ENCODE measurements at places on chromosomes 3 and 15.

DNA sequence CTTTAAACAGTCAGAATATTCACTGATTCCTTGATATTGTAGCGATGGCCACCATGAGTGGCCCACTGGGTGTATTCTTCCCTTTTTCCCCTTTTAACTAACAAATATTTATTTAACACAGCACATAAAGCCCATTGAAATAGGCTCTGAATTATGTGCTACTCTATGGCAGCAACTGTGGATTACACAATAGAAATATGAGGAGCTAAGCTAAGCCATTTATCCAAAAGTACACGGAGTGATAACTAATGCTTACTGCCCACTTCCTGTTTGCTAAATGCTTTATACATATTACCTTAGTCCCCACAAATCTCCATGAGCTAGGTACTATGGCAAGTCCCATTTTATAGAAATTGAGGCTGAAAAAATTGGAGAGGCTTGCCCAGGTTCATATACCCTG is 17.9 kb downstream of the ILDR1 start:
- DNase-seq = no peak

DNA sequence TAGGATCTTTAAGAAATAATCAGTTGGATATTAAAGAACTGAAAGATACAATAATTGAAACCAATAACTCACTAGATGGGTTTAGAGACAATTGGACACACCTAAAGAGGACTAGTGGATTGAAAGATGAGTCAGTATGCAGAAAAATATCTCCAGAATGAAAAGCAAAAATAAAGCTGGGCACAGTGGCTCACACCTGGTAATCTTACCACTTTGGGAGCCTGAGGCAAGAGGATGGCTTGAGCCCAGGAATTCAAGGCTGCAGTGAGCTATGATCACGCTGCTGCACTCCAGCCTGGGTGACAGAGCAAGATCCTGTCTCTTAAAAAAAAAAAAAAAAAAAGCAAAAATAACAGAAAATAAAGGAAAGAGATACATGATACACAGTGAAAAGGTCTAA is 37.4 kb upstream of the CCDC174 start:
- DNase-seq = no peak

- DNase-seq = no peak
Observed at GRCh38 chr15:77538027-77538451, 94.7 kb downstream of the LINGO1 start.

DNA sequence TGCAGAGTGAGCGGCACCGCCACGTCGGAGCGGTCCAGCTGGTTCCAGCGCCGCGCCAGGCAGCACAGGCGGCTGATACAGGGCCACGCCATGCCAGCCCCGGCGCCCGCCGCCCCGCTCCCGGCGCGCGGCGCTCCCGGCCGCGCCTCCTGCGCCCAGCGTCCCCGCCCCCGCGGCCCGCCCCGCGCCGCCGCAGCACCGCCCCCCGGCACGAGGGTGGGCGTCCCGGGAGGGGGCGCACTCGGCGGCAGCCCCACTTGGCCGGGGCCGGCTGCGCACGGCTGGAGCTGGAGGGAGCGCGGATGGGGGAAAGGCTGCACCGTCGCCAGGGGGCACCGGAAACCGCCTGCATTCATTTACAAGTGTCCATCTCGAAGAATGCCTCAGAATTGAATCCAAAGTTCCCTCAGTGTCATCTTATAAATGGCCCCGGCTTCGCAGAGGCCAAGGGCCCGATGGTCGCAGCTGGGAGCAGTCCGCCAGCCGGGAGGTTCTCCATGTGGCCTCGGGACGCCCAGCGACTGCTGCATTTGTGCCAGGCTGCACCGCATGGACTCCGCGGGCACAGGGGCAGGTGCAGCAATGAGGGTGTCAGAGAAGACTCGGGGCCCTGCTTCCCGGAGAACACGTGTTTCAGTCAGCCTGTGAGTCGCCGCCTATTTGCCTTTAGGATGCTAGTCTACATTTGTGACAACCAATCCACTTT is at the start of gene MAP6D1:
TSS of gene MAP6D1 (minus strand) at position 122 of the 706 bp plus-strand sequence. CDS start at position 92, 30 bp downstream.
- DNase-seq = no peak

DNA sequence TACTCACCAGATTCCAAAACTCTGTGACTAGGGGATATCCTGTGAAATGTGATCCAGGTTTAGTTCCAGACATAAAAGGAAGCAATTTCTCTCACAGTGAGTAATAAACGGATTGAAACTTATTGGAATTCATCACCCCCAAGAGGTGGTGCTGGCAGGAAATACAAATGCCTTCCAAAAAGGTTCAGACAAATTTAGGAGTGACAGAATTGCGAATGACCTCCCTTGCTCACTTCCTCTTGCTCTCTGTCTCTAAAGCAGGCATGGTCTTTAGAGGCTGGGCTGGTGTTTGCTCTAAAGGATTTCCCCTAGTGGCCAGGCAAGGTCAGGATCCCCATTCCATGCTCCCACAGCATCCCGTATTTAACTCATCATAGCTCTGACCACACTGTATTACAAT is 449.4 kb upstream of the PPP2R3A start:
- DNase-seq = no peak

- DNase-seq = no peak
Observed at GRCh38 chr15:52132066-52132465, 19.5 kb upstream of the BCL2L10 start.

DNA sequence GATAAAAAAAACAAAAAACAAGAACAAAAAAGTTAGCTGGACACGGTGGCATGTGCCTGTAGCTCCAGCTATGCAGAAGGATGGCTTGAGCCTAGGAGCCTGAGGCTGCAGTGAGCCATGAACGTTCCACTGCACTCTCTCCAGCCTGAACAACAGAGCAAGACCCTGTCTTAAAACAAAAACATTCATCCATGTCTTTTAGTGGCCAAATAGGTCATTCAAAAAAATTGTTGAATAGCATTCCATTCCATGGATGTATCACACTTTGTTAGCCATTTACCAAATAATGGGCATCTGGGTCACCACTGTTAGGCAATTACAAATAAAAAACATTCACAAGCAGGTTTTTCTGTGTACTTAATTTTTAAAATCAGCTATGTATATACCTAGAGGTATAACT is 139.7 kb downstream of the STAG1 start:
- no peak for DNase-seq

DNA sequence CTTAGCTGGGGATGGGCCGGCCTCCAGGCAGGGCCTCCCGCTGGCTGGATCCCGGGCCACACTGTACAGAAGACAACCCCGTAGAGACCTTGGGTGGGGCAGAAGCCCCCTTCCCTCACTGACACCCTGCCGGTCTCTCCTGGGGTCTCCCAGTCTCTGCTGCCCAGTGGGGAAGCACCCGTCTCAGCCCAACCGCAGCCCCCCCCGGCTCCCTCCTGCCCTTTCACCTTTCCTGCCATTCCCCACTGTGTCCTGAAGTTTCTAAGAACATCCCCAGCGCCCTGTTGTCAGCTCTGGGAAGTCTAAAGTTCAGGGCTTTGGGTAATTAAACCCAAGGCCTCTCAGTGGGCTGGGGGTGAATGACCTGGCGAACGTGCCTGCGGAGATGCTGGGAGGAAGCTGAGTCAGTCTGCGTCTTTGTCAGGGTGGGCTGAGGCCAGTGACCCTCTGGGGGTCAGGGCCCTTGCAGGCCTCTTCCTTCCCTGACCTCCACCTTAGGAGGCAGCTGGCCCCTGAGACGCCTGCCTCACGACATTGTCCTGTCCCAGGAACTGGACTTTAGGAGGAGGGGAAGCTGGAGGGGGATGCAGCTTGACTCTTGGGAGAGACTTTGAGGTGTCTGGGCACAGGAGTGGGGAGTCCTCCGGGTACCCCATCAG is 1.4 kb upstream of the SLC51A start:
- DNase-seq = no peak

- no peak for DNase-seq
Observed at GRCh38 chr3:6396631-6397030, 464.3 kb upstream of the GRM7 start.

DNA sequence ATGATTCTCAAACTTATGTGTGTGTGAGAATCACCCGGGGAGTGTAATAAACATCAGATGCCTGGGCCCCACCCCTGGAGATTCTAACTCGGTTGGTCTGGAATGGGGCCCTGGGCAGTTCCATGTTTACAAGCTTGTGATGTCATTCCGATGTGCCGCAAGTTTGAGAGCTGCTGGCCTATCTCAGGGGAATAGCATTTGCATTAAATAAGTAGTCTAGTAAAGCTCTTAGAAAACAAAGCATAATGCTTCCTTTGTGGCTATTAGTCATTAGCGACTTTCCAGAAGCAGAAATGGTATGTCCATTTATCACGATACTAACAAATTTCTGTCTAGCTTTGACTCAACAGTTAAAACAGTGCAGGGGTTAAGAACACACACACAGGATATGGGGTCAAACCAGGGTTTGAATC is 20.9 kb downstream of the PGBD4 start:
- no peak for DNase-seq

- DNase-seq = no peak
Observed at GRCh38 chr3:148970271-148970670, 21.1 kb upstream of the GYG1 start.

GRCh38 chr3:159113221-159113875 is 311.5 kb downstream of the MFSD1 start:
- no peak for DNase-seq

DNA sequence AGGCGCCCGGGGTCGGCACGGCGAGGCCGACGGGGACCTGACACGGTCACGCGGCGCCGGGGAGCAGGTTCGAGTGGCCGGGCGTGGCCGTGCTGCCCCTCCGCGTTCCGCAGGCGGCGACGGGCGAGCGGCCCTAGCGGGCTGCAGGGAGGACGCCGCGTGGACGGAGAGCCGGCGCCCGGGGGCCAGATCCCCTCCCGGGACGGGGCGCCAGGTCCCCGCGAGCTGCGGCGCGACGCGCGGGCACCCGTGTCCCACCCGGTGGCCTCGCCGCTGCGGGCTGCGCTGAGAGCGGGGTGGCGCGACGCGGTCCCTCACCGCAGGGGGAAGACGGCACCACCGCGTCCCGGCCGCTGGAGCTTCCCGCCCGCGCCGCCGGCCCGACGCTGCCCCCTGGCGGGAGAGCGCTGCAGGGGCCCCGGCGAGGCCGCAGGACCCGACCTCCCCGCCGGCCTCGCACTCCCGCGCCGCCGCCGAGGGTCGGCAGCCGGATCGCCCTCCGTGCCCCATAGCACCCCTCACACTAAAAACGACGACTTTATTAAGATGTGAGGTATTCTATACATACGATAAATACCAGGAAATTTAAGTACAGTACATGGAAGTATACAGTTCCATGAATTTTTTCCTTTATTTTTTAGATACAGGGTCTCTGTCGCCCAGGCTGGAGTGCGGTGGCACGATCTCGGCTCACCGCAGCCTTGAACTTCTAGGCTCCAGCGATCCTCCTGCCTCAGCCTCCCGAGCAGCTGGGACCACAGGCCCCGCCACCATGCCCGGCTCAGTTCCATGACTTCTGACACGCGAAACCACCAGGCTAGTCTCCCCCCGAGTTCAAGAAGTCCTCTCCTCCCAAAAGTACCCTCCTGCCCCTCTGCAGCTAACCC is 1.3 kb upstream of the PIGZ start:
- DNase-seq = peak; percentile 45

DNA sequence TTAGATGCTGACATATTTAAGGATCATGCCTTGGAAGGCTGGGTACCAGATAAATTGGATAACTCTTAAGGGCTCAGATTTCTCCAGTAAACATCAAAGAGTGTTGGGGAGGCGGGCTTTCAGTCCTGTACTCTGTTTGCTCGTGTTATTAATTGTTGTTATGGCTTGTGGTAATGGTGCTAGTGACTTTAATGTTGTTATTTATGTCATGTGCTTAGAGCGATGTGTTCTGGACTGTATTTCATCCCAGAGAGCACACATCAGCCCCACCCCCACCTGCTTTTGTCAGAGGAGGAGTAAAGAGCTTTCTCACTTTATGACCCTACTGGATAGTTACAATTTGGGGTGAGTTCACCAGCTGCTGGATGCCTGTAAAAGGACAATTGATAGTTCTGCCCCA is 386.3 kb downstream of the EPHB1 start:
- no peak for DNase-seq

DNA sequence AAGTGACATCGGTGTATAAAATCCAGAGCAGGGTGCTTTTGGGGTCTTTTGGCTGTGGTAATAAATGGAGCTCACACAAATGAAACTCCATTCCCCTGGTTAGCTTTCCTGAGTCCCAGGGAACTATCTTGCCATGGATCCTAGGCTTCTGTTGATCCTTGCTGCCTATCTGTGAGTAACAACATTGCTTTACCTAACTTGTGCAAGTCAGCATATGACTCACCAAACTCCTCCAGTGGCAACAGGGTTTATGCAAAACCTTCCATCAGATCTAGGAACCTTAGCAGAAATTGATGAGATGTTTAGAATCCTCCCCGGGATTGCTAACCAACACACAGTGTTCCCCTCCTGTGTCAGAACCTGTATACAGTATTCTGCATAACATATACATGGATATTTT is 105.4 kb downstream of the SCAPER start:
- DNase-seq = no peak

DNA sequence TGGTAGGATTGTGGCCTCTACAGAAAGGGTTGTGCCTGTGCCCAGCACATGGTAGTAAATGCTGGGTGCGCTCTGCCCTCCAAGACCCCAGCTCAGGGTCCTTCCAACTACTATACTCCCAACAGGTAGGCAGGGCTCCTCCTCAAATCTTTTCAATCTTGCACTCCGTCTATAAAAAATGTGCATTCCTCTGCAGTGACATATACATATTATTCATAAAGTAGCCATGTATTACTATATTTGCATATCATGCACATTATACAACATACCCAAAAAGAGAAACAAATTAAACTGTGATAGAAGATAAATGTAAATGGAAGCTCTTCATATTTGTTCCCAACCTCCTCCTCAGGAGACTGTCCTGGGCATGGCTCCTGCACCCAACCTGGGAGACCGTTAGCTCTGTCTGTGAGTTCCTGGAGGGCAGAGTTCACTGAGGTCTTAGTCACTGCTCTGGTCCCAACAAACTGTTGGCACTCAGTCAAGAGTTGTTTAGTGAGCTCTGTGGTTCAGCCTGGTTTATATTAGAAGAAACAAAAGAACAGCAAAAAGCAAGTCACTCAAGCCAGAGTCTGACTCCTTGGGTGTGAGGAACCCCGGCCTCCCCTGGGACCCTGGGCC is 47.7 kb upstream of the GRIP2 start:
- DNase-seq = no peak

DNA sequence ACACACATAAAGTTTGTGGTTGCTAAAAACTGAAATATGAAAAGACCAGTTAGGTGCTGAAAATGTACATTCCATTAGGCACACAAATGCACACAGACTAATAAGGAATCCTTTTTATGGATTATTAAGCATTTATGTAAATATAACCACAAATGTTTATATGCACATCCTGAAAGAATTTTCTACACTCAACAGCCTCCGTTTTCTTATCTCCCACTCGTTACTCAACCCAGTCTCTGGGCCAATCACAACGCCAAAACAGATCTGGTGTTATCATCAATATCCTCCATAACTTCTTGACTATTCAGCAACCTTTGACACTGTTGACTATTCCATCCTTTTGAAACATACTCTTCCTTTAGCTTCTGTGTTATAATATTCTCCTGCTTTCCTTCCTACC is 136.4 kb downstream of the ATP8B4 start:
- no peak for DNase-seq

DNA sequence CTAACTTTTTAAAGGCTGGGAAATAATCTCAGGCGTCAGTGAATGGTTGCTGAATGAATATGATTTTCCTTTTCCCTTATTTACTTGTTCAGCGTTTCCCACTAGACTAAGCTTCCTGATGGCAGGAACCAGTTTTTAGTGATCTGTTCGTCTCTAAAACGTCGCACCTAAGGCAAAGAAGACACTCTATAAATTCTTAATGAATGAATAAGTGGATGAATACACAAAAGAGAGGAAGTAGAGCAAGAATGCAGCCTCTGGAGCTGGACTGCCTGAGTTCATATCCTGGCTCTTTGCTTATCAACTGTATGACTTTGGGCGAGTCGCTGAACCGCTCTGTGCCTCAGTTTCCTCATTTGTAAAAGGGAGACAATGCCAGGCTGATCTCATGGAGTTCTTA is 38.7 kb downstream of the WNT7A start:
- DNase-seq = no peak

GRCh38 chr3:111103807-111104206 is 32.2 kb downstream of the NECTIN3 start:
- DNase-seq = no peak
